Activated CD4-positive, alpha-beta T cell treated with anti-CD3 and anti-CD28 coated beads, Interleukin-2, amount 10 ng/mL, durations not matched to agents 7 days and 5 days (primary cell): ENCODE measurements at places on chromosomes 16 and 17.

DNA sequence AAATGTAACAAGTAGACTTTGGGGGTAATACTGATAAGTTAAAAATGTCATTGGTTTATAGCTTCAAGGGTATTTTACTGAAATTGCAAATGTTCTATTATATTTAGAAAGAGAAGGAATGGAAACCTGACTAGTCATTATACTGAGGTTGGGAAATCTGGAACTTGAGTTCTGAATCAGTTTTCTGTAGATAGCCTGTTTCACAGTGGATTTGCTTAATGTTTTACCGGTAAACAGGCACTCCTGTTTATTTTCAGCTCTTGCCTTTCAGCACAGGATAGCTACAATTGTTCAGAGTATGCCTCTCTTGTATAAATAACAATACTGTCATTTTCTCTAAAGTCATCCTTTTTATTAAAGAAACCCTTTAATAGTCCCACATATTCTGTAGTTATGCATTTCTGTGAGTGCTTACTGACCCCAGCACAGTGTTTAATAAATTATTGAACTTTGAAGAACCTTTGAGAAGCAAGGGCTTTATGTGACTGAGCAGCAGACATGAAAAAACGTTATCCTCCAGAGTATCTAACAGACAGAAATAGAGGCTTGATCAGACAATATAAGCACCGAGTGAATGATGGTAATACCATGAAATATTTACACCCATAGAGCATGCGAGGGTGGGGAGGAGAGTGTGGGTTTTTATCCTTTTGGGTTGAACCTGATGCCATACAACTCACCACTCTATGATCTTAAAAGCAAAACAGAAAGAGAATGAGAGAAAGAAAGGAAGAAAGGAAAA is 58.2 kb downstream of the FTO start:
- DNase-seq = no peak

GRCh38 chr17:10033959-10034358 is 128.9 kb upstream of the RCVRN start:
- DNase-seq = no peak

DNA sequence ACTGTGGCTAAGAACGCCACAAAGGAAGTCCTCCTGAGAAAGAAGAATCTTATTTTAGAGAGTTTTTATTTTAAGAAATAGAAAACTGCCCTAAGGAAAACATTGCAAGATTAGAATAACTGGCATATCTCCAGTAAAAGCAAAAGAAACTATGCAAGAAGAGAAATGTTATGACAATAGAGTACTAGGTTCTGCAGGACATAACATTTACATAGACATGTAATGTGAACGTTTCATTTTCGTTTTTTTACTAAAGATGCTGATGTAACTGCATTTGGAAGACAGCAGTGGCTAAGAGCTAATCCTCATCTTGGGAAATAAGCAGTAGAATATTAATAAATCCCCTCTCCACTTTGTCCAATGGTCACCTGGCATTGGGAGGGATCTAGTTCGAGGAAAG is 7.8 kb upstream of the ASGR2 start:
- DNase-seq = no peak

GRCh38 chr17:42843358-42843934 is 934 bp upstream of the AOC2 start:
- peak; percentile 29 for DNase-seq

GRCh38 chr16:17358846-17359245 is 111.9 kb downstream of the XYLT1 start:
- no peak for DNase-seq

DNA sequence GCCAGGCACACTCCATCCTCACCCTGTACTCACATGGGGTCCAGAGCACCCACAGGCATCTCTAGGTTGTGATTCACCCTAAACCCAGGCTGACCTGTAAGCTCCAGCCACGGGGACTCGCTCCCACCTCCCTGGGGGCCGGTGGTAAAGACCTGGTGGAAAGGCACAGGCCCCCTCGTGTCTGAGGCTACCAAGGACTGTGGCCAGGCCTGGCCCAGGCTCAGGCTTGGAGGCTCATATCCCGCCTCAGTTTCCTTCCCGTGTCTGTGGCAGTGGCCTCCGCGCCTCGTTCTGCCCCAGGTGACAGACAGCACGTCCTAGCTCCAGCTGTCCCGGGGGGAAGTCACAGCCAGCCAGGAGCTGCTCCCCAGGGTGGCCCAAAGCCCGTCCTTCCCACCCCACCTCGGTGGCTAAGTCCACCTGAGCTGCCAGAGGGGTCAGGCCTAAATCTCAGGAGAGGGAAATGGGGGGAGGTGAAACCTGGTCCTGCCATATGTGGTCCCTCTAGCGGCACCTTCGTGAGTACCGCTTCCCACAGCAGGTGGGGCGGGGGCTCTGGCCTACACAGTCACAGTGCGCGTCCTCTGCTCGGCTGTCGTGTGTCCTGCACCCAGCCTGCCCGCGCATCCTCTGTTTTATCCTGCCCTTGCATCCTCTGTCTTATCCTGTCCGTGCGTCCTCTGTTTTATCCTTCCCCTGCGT is 12.6 kb downstream of the CDH15 start:
- no peak for DNase-seq

- DNase-seq = no peak
Measured at GRCh38 chr17:56099649-56100048, 53.6 kb upstream of the ANKFN1 start.

DNA sequence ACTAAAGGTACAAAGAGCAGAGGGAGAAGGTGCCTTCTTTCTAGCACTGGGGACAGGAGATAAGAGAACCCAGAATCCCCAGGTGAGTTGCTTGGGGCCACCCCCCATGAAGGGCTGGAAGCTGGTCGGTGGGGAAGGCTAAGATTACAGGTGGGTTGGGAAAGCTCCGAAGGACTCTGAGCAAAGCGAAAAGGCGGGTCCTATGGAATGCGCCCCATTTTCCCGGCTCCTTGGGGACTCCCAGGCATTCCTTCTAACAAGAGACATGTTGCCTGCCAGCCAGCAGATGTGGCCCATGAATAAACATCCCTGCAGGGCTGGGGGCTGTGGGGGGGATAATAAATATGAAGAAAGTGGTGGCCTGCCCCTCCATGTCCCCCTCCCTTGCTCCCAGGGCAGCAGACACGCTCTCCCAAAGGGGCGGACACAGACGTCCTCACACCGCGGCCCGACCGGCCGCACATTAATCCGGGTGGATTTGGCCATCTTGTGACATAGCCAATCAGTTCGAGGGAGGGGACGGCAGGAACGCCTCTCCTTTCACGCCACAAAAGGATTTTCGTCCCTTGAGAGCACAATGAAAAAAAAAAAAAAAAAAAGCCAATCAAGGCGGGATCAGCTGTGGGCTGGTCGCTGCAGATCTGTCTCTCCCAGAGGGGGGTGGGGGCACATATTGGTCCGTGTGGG is 98.5 kb downstream of the SOX9 start:
- DNase-seq = no peak

DNA sequence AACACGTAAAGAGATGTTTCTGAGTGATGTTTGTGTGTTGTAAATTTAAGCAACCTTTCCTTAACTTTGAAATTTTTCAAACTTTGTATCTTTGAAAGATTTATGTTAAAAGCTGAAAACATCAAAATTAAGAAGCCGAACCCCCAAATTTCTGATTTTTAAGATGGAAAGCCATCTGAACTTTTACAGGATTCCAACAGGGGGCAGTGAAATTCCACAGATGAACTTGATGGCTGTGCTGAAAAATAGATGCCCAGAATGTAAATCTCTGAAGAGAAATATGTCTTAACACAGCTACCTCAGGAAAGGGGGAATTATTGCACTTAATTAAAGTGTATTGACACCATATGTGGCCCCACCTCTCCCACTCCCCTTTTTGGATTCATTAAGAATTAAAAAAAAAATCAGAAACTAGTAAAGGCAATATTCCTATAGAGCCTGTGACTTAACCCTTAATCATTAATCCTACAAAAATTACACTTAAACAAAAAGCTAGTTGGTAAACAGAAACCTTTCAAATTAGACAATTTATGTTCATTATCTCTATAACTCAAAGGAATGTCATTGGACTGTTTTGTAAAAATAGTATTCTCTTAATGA is 597.9 kb downstream of the KCNJ2 start:
- DNase-seq = no peak

- DNase-seq = no peak
Measured at GRCh38 chr16:47905771-47906170, 250.0 kb downstream of the ABCC12 start.

DNA sequence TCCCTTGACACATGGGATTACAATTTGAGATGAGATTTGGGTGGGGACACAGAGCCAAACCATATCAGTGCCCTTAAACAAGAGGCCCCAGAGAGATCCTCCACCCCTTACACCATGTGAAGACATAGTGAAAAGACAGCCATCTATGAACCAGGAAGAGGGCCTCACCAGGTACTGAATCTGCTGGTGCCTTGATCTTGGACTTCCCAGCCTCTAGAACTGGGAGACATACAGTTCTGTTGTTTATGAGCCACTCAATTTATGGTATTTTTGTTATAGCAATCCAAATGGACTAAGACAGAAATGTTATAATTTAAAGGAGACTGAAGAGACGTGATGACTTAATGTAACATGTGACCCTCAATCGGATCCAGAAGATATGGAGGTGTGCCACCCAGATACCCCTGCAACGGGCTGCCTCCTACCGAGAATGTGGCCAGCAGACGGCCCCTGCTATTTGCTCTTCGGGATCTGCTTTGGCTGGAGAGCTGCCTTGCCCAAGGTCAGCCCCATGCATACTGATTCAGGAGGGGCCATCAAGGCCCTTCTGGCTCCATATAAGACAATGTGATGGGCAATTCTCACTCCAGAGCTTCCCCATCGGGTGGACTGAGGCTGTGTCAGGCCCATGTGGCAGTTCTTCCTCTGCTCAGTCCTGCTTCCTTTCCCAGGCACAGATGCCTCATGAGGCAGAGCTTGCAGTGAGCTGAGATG is 80.6 kb downstream of the NETO2 start:
- DNase-seq = no peak

- peak; percentile 67 for DNase-seq
Measured at GRCh38 chr17:78708510-78708973, 73.5 kb downstream of the CYTH1 start.

- no peak for DNase-seq
Measured at GRCh38 chr16:15498427-15499175, 64.2 kb downstream of the BMERB1 start.

DNA sequence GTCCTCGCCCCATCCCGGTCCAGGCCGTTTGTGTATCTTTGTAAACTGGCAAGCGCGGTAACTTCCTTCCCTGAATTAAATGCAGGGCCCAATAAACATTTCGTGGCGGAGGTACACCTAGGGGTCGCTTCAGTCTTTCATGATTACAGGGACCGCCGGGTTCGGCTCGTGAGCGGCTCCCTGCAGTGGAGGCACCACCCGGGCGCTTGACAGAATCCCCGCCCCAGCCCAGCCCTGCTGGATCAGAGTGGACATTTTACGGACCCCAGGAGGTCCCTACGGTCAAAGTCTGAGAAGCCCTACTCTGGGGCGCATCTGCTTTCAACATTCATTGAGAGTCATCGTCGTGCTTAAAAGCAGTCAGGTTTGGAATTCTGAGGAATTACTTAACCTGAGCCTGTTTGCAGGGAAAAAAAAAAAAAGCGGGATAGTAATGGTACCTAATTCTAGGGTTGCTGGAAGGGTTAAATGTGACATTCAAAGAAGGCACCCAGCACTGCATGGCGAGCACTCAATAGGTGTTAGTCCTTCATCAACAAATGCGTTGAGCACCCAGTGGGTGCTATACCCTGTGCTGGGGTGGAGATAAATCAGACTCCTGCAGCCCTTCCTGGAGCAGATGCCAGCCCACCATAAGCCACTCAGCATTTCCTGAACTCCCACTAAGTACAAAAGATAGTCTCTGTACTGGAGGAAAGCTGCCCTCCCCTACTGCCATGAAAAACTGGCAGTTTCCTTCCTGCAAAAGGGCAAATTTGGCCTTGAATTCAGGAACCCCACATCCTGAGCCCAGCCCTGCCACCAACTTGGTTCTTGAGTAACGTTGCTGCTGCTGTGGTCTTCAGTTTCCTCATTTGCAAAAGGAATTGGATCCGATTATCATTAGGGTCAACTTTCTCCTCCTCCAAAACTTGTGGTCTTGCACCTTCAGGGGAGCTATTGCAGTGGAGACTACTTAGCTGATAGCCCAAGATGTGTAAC is 658 bp upstream of the DUSP3 start:
- DNase-seq = no peak

DNA sequence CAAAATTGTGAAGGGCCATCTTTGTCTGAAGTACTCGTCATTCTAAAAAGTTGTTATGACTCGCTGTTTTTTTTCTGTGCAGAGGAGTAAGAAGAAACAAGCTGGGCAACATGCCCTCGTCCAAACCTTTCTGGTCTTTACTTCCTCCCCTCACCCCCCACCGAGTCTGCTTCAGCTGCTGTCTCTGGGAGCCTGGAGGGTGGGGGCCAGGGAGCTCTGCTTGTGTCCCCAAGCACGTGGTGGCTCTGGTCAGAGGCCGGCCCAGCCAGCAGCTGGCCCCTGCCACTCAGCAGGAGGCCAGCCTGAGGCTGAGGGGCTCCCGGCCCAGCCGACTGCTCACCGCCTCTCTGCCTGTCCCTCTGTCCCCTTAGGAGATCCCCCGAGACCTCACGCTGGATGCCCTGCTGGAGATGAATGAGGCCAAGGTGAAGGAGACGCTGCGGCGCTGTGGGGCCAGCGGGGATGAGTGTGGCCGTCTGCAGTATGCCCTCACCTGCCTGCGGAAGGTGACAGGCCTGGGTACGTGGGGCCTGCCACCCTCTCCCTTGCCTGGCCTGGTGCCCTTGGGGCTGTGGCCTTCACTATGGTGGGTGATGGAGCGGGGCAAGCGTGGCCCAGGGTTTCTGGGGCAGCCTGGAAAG is 53.7 kb upstream of the LGALS9 start:
- no peak for DNase-seq

DNA sequence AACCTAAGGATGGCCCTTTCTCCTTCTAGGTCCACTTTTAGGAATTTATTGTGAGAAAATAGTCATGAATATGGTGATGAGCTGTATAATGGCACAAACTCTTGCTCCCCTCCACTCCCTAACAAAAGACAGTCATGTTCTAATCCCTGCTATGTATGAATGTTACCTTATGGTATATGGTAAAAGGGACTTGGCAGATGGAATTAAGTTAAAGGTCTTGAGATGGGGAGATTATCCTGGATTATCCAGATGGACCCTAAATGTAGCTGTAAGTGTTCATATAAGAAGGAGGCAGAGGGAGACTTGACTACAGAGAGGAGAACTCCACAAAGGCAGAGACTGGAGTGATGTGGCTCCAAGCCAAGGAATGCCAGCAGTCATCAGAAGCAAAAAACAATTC is 296.1 kb downstream of the SOX9 start:
- DNase-seq = no peak

- peak; percentile 71 for DNase-seq
Measured at GRCh38 chr17:81142301-81143199, 22.8 kb upstream of the PVALEF start.

- DNase-seq = no peak
Measured at GRCh38 chr16:59701963-59702930, 968.1 kb upstream of the GOT2 start.
